ENCODE measurements at places on chromosomes 3 and 15.

DNA sequence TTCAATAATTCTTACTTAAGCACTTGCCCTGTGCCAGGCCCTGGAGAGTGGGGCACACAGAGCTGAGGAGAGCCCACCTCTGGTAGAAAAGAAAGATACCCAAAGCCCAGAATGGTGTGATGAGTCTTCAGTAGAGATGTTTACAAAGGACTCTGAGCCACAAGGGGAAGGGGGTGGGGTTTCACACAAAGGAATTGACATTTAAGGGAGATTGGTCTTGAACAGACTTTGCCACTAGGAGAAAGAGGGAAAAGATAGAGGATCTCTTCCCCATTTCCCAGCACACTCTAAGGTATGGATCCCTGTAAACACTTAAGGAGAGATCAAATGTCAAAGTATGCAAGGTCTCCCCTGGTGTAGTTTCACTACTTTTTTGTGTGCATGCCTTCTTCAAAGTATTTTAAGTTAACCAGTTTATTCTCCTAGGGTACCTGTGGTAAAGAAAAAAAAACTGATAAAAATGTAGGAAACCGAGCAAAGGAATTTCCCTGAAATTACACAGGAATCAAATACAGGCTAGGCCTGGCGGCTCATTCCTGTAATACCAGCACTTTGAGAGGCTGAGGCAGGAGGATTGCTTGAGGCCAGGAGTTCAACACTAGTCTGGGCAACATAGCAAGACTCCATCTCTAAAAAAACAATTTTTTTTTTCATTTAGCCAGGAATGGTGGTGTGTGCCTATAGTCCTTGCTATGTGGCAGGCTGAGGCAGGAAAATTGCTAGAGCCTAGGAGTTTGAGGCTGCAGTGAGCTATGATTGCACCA, 117.6 kb upstream of the SKOR1 start:
- DNase-seq = peak; percentile 14

DNA sequence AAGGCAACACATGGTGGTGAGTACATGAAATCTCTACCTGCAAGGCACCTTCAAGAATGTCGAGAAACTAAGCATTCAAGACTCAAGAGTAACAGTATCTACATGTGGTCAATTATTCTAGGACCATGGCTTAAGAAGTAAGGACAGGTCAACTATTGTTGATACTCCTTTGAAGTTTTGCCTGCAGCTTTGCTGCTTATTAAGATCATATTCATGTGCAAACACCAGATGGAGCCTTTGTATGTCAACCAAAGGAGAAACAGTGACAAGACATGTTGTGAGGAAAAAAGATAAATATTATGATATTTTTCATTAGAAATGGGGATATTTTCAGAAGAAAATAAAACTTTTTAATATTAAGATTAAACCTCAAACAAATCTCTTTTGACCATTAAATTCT, 52.3 kb upstream of the FGF7 start:
- DNase-seq = peak; percentile 38

DNA sequence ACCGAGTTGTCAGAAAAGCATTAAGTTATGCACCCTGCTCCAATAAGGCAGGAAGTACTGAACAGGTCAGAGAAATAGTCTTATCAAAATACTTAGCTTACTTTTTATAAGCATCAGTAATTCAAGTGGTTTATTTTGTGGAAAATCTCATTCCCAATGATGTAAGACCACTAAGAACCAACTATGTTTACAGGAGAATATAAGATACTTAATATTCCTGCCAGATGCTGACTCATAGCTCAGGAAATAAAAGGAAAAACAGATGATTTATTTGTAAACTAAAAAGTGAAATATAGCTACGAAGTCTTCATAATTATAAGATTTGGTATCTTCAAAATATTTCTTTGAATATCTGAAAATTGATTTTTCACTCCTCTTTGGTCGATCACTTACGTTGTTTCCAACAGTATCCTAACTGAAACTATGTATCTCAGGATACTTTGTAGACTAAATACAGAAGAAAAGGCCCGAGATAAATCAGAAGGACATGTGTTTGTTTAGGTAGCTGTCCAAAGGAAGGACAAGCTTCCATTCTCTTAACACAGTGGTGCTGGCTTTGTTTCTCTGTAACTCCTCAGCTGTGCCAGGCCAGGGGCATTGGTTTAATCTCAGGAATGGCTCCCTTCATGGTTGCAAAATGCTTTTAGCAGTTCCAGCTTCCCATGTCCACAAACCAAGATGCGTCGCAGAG, 295.8 kb downstream of the GBE1 start:
- no peak for DNase-seq

- no peak for DNase-seq
These were observed 126.7 kb upstream of the NR2E3 start for GRCh38 chr15:71683411-71684274.

GRCh38 chr3:101143012-101143411, 149.8 kb upstream of the ABI3BP start:
- no peak for DNase-seq
